ENCODE measurements at places on chromosomes 16 and 17.

DNA sequence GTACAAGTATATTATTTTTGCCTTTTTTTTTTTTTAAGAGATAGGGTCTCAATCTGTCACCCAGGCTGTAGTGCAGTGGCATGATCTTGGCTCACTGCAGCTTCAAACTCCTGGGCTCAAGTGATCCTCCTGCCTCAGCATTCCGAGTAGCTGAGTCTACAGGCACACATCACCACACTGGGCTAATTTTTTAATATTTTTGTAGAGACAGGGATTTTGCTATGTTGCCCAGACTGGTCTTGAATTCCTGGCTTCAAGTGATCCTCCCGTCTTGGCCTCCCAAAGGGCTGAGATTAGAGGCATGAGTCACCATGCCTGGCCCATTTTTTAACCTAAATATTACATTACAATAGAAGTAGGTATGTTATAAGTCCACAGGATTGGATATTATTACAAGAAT, 3.2 kb downstream of the TERB1 start:
- DNase-seq: no peak

GRCh38 chr16:4693956-4694641, 737 bp downstream of the NUDT16L1 start:
- peak; percentile 39 for DNase-seq

- peak; percentile 78 for DNase-seq
Measured at GRCh38 chr17:8470447-8471047, 34.9 kb downstream of the NDEL1 start.

GRCh38 chr17:1736348-1737281, 6.1 kb upstream of the SERPINF2 start:
- DNase-seq: peak; percentile 92

DNA sequence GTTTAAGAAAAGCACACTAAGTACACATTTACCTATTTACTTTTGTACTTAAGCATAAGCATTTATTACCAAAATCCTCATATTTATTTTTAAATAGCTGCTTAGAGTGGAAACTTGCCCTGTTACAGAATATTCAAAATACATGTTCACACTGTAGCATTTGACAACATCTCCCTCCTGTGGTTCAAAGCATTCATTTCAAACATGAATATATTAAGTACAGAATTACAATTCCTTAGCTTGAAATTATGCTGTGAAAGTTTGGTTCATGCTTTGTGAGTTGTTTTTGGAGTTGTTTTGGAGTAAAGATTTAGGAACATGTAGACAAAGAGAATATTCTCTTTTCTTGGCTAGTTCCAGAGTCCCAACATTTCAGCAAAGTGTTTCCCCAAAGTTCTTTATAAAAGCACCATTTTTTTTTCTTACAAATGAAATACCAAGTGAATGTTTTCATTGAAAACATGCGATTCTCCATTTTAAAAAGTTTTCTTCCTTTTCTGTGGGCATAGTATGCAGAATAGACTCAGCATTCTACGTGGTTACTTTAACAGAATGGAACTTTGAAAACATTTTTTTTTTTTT, 33.2 kb downstream of the TUBD1 start:
- no peak for DNase-seq

GRCh38 chr17:57905875-57906455, 49.2 kb downstream of the CUEDC1 start:
- DNase-seq: no peak

- DNase-seq: no peak
Measured at GRCh38 chr17:81074875-81075274, 39.9 kb downstream of the BAIAP2 start.

DNA sequence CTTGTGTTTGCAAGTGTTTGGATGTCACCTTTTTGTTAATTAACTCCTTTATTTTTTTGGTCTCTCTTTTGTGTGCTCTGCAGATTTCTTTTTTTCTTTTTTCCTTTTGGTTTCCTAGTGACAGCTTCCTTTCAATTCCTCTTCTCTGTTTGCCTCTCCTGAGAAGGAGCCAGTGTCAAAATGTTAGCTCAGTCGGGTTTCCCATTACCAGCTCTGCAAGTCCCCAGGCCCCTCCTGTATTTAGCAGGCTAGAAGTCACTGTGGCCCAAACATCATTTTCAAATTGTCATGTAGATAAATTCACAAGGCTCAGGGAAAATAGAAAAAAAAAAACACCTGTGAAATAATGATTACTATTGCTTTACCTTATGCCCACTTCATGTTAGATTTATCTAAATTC, 1621.6 kb downstream of the CDH8 start:
- DNase-seq: no peak

DNA sequence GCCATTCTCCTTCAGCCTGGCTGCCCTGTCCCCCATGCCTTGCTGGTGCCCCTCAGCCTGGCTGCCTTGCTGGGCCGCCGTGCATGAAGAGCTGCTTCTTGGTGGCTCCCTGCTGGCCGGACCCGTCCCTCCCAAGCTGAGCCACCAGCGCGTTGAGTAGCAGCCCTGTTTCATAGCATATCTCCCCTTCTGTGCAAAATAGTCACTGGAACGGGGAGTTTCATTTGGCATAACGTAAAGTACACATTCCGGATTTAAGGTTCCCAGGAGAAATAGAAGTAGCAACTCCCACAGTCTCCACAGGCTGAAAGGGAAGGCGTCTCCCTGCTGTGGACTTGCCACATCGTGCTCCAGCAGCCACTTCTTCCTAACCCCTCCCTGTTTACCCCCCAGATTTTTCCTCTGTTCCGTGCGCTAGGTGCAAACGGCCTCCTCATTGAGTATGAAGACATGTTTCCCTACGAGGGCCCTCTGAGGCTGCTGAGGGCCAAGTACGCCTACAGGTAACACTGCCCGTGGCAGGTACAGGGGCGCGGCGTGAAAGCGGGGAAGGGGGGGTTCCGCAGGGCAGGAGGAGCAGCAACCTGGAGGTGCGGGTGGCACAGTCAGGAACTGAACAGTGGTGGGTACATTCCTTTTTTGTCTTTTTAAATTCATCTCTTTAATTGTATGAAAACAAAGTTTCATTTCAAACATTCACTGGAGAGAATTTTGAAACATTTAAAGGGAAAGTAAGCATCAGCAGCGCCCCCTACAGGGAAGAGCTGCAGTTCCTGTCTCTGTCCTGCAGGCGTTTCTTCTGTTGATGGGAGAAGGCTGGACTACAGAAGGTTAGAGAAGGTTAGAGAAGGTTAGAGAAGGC, 5.8 kb upstream of the OGFOD3 start:
- no peak for DNase-seq

GRCh38 chr17:47640076-47640475, 9.6 kb upstream of the KPNB1 start:
- DNase-seq: no peak

DNA sequence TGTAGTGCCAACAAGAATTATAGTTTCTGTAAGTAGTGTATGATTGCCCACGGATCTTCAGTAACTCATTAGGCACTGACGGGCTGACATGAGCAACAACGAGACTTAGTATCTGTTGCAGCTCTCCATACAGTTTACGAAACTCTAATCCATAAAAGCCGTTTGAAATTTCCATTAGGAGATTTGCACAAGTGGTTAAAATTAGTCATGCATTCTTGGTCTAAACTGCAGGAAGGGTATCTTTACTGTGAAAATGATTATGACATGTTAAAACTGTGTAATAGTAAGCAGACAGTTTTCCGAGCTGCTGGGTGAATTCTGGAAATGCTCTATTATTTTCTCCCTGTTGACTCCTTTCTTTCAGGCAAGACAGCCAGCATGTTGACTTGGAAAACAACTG, 605.0 kb downstream of the WWOX start:
- no peak for DNase-seq

DNA sequence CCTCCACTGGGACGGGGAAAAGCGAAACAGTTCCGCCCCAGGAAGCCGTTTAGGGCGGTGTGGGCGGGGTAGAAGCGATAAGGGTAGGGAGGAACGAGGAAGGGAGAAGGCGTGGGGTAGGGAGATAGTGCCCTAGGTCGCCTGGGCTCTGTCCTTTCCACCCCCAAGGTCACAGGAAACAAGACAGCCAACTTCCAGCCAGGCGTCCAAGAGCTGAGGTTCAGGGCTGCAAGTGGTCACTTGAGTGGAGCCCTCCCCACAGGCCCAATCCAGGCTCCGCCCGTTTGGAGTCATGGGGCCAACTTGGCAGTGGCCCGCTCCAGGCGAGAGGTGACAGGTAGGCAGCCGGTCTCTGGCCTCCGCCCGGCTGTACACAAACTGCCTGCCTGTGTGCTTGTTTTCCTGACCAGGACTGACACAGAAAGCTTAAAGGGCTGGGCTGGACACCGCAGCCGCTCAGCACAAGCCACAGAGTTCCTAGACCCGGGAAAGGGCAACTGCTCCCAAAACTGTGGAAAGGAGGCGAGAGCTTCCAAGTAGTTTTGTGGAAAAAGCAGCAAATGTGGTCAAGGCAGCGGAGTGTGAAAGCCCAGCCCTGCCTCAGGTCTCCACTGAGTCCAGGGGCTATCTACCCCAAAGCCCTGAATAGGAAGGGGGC, at the start of gene RILP:
RILP (minus strand) TSS at position 23 of the 658 bp plus-strand sequence. CDS start 62 bp downstream, outside the sequence.
- peak; percentile 57 for DNase-seq

DNA sequence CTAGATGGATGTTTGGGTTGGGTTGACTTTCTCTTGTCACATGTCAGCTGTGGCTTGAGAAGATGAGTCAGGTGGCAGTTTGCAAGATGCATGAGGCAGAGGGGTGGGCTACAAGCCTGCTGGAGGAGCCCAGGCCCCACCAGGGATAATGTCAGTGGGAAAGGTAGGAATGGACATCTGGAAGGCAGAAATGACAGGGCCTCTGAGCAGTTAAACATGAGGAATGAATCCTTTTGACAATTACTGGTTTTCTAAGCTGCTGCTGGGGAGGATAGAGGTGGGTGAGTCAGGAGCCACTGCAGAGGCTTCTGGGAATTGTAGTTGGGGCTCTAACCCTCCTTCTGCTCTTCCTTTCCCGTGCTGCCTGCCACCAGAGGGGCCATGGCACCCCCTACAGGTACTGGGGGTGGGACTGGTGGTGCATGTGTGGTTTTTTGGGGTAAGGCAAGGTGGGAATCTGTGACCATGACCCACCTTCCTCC, 15.7 kb downstream of the SLC52A1 start:
- no peak for DNase-seq

- DNase-seq: no peak
Measured at GRCh38 chr16:49631187-49632041, 224.5 kb downstream of the ZNF423 start.

GRCh38 chr17:63439687-63440086, 6.4 kb downstream of the CYB561 start:
- DNase-seq: no peak

DNA sequence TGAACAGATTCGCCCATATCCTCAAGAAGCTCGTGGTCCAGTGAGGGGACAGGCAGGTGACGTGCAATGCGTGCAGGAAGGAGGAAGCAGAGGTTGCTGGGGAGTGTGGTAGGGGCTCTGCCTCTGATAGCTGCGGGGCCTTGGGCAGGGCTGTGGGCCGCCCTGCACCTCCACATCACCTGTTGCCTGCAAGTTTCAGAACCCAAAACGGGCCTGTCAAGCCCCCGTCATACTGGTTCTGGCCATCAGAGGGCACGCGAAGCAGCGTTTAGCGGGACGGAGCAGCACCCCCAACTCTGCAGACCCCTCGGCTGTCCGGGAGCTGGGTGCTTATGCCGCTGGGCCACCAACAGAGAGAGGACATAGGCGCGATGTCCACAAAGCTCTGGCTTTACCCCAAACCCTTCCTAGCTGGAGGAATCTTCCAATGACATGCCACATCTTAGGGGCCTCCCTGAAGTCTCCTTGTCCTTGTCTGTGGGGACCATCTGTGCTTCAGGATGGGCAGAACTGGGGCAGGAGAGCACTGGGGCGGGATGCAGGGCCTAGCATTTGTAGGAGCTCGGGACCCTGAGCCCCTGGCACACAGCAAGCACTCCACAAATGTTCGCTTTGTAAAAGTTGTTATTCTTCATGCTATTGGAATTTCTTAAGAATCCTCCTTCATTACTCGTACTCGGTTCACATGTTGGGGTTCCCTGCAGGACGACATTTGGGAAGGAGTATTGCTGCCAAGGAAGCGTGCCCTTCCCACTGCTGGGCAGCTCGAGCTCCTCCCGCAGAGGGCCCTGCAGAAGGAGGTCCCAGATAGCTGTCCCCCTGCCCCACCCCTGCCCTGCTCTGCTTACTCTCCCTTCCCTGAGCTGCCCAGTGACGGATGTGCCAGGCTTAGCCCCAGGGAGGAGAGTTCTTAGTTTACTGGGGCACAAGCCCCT, 64.3 kb downstream of the CNGB1 start:
- no peak for DNase-seq

- DNase-seq: peak; percentile 7
Measured at GRCh38 chr16:54508351-54508750, 221.8 kb upstream of the IRX3 start.

DNA sequence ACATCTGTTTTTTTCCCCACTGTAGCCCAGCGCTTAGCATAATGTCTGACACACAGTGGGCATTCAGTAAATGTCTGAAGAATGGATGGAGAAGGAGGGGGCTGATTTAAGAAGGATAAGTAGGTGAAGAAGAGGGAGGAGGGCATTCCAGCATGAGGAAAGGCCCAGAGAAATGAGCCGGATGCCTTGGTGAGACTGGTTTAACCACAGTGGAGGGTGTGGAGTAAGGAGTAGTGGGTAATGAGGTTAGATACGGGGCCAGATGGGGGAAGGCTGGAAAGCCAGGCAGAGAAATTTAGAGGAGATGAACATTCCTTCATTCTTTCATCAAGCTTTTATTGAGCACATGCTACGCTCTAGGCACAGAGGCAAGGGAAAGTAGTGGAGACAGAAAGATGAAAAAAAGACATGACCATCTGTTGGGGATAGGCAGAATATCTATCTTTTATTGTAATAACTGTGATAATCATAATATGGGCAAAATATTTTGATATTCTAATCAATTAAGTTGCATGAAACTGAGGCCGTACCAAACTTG, 43.7 kb upstream of the NFAT5 start:
- no peak for DNase-seq

DNA sequence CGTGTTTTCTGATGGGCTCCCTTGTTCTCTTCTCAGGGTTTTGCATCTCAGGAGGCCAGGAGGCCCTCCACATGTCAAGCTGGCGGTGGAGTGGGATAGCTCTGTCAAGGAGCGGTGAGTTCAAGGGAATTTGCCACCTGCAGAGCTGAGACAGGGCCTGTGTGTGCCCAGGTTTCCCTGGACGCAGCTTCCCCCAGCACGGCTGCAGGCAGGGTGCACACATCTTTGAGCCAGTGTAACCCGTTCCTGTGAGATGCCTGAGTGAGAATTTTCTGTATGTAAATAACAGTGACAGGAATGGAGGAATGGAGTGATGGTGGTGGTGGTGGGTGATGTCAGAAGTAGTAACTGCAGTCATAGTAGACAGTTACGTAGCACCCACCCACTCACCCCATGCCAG, 54.8 kb downstream of the USP43 start:
- DNase-seq: no peak

DNA sequence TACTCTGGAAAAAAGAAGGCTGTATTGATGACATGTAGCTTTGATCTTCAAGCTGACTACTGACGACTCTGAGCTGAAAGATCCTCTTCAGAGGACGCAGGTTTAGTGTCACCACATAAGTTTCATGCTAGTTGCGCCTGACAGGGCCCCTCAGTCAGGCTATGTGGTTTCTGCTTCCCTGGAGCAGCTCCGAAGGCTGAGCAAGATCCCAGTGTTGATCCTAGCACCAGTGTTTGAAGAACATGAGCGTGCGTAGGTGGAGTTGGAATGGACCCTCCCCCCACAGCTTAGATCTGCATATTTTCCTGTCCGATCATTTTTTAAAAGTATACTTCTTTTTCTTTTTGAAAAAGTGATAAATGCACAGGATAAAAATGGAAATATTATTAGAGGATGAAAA, 17.3 kb downstream of the BANP start:
- DNase-seq: no peak

- no peak for DNase-seq
Measured at GRCh38 chr17:60947100-60947499, 269.4 kb downstream of the BCAS3 start.
